ENCODE measurements at places on chromosomes 2 and 18. TPM values are rescaled to one million over a fixed set of nuclear protein-coding genes. Genes with fewer than 3 reads are reported as not detected.

GRCh38 chr2:168574856-168575630 lies 119.0 kb downstream of the CERS6 start:
- no peaks in the 10 kb centered on the region for H3K36me3 ChIP-seq
- H3K4me3 ChIP-seq, result no peak overlapping the region
- H3K27me3 ChIP-seq, result no peaks in the 10 kb centered on the region
- no peak overlapping the region for H3K27ac ChIP-seq
- no peaks in the 10 kb centered on the region for H3K4me1 ChIP-seq
- no peak for DNase-seq

DNA sequence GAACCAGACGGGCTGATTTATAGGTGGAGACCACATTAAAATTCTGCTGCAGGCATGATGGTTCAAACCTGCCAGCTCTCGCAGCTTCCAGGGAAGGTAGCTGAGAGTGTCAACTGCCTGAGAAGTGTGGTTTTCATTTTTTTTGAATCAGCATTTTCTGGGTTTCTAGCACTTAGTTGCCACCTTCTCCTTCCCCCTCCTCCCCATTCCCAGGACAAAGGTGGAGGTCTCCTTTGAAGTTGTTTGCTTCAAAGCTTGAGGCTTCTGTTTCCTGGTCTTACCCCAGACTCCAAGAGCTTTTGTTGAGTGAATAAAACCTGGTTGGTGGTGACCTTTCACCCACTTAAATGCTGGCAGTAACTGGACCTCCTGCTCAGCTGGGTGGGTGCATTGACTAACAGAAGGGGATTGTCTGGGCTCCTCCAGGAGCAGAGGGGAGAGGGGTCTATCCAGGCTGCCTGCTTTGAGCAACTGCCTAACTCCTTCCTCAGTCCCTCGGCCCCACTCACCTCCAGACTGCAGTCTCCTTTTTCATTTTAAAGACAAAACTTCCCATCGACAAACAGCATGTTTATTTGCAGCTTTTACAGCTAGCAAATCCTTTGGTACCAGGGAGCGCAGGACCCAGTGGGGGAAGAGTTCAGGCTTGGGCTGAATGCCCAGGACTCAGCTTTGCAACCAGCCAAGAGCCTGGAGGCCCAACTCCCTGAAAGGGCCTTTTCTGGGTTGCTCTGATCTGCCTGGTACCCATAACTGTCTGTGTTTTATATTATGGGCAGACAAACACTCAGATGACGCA lies 3.5 kb downstream of the RHOB start:
- peaks cover 12% of the 10 kb centered on the region for H3K36me3 ChIP-seq
- DNase-seq, result no peak
- peaks cover 24% of the 10 kb centered on the region for H3K4me1 ChIP-seq
- peak overlapping the region; percentile 99 for H3K27ac ChIP-seq
- H3K27me3 ChIP-seq, result no peaks in the 10 kb centered on the region
- H3K4me3 ChIP-seq, result no peak overlapping the region

RAD51AP2 gene
- 0.06 TPM for total RNA-seq

CLEC4F gene
- total RNA-seq, result 1.0 TPM

GPR35 gene
- total RNA-seq, result 3.1 TPM
